Activated CD8-positive, alpha-beta memory T cell treated with anti-CD3 and anti-CD28 coated beads for 1 hour (primary cell): ENCODE measurements at places on chromosomes 6 and 20.

DNA sequence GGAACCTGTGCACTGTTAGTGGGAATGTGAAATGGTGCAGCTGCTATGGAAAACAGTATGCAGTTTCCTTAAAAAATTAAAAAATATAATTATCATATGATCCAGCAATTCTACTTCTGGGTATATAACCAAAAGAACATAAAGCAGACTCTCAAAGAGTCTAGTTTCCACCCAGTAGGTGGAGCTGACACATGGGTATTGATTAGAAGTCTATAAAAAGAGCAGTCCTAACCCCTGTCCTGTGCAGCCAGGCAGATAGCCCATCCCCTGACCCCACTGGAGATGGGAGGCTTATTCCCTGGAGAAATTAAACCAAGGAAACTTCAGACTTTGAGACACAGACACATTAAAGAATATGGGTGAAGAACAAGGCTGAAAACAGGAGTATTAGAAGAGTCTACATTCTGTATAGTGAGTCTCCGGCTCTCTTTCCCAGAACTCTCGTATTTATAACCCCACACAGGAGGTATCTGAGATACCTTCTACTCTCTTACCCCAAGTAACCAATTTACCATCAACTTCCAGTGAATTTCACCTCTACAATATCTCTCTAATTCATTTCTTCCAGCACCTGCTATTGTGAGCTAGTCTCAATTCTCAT lies 92.3 kb downstream of the SEL1L2 start:
- no peak for DNase-seq

GRCh38 chr20:11426948-11427347 lies 490.7 kb upstream of the BTBD3 start:
- no peak for DNase-seq

- no peak for DNase-seq
Observed at GRCh38 chr20:2757969-2758368, 42.5 kb downstream of the CPXM1 start.

DNA sequence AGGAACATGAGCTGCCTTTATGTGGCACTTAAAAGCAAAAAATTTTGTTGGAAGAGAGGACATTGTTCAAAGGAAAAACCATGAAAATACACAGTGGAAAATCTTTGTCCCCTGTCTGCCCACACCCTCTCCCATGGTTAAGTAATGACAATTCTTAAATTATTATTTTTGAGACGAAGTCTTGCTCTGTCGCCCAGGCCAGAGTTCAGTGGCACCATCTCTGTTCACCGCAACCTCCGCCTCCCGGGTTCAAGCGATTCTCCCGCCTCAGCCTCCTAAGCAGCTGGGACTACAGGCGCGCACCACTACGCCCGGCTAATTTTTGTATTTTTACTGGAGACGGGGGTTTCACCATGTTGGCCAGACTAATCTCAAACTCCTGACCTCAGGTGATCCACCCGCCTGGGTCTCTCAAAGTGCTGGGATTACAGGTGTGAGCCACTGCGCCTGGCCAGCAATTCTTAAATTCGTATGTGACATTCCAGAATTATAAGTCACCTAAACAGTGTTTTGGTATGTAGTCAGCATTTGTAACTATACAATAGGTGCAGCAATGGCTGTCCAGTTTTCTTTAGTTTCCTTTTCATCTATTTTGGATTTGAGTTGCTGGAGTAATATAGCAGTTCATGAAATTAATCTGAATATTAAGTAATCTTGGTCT lies 636 bp upstream of the SSR1 start:
- DNase-seq: no peak

DNA sequence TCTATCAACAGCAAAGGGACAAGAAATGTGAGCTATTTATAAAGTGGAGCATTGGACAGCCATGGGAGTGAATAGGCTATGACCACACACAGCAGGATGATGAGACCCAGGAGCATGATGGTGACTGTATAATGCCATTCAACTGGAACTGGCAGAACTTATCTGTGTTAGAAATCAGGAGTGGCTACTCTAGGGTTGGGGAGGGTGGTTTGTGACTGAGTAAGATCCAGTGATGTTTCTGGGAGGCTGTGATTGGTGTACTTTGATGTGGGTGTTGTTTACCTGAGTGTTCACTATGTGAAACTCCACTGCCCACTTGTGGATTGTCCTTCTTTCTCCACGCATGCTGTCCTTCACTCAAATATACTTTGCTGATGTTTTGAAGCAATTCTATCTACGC lies 11.5 kb upstream of the HLA-B start:
- DNase-seq: no peak

GRCh38 chr20:57451431-57451794 lies 60.2 kb downstream of the RBM38 start:
- no peak for DNase-seq

DNA sequence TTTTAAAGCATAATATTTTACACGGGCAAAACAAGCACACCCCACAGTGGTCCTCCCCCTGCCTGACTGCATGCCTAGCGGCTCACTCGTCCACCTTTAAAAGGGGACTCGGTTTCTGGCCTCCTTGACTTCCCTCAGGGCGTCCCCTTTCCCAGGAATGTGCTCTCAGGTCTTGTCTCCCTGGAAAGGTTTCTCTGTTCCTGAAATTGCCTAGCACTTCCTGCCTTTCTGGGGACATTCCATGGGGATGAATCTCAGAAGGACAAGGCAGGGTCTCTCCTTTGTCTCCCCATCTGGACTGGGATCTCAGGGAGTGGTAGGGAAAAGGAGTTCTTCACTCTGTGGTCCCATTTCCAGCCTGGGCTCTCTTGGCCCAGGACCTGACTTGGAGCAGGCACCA lies 4.9 kb downstream of the TCF15 start:
- DNase-seq: no peak

- no peak for DNase-seq
Observed at GRCh38 chr6:3509336-3509735, 52.5 kb upstream of the SLC22A23 start.

GRCh38 chr6:41159415-41160082 lies 3.4 kb downstream of the TREM2 start:
- no peak for DNase-seq

DNA sequence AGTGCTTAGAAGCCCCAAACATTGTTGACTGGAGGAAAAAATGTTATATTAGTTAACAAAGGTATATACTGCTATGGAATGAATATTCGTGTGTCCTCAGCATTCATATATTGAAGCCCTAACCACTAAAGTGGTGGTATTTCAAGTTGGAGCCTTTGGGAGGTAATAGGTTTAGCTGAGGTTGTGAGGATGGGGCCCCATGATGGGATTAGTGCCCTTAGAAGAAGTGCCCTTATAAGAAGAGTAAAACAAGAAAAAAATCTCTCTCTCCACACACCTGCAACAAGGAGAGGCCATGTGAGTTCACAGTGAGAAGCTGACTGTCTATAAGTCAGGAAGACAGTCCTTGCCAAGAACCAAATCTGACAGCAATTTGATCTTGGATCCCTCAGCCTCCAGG lies 761.7 kb upstream of the FLRT3 start:
- no peak for DNase-seq

- no peak for DNase-seq
Observed at GRCh38 chr20:20214757-20215275, 153.1 kb upstream of the INSM1 start.

DNA sequence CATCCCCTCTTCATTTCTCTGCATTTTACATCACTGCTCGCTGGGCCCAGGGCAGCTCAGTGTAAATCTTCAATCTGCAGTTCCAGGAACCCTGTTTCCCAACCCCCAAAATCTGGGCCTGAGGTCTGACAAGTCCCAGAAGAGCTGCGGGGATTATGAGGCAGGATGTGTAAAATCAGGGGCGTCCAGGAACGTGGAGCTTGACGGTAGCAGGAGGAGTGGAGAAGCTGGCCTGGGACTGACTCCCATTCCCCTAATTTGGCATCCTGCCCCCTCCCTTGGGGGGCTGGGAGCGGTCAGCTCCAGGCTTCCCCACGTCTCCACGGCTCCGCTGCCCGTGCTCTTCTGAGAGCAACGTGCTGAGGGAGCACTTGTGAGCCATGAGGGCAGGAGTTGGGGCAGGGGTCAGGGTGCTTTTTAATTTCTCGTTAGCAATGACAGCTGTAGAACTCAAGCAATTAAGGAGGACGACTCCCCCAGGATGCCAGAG lies 23.4 kb upstream of the VEGFA start:
- no peak for DNase-seq

DNA sequence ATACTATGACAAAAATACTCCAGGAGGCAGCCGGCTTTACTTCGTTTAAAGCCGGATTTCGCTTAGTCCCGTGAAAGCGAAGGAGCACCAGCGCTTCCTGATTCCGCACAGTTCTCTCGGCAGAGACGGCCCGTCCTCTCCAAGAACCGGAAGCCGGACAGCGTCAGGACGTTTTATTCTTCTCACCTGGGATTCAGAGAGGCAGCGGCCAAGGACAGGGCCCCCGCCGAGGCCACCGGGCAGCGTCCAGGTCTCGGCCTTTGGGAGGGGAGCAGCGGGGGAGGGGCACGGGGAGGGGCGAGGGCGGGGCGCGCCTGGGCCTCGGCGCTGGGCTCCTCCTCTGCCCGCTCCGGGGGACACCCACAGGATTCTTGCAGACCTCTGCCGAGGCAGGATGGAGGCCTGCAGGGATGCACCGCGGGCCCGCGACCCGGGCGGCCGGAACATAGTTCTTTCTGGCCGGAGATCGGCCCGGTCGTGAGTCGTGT lies 2.8 kb upstream of the DIDO1 start:
- DNase-seq: no peak

- DNase-seq: no peak
Observed at GRCh38 chr6:37851997-37852524, 32.5 kb downstream of the ZFAND3 start.

DNA sequence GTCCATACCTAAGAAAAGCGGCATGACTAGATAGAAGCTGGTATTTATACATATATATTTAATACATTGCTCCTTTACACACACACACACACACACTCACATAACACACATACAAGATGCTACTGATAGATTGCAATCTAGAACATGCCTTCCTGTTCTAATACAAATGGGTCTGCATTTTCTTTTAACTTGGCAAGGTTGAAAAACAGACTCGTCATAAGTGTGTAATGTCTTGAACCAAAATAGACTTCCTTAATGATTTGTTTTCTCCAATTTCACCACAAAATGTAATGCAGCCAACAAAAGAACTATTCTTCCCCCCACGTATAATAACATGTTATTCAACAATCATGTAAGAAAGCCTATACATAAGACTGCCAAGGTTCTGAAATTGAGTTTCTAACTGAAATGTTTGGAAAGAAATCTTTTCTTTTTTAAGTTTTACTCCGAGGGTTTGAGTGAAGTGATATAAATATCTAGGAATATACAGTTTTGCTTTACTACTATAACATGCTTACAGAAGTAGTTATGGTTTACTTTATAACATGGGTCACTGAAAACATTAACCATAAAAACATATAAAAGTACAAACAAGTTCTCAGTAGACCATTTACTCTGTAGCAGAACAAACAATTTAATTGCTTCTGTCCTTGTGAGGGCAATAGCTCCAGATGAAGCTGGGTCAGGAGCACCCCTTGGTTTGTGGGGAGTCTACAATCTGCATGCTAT lies 207.5 kb downstream of the FOXC1 start:
- no peak for DNase-seq

DNA sequence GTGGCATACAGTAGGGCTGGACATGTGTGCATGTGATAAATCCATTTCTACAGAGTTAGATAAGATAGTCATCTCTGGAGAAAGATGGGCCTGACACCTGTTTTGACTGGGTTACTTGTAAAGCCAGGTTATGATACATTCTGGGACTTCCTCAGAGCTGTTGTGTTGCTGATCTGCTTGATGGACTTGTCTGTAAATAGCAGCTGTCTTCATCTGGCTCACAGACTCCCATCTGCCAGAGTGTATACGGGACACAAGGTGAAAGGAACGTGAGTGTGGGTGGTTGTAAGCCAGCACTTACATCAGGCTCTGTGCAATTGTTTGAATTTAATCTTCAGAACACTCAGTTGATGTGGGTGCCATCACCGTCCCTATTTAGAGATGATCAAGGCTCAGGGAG lies 49.8 kb downstream of the ZDHHC14 start:
- DNase-seq: no peak

- no peak for DNase-seq
Observed at GRCh38 chr6:90656325-90656724, 69.5 kb upstream of the MAP3K7 start.

DNA sequence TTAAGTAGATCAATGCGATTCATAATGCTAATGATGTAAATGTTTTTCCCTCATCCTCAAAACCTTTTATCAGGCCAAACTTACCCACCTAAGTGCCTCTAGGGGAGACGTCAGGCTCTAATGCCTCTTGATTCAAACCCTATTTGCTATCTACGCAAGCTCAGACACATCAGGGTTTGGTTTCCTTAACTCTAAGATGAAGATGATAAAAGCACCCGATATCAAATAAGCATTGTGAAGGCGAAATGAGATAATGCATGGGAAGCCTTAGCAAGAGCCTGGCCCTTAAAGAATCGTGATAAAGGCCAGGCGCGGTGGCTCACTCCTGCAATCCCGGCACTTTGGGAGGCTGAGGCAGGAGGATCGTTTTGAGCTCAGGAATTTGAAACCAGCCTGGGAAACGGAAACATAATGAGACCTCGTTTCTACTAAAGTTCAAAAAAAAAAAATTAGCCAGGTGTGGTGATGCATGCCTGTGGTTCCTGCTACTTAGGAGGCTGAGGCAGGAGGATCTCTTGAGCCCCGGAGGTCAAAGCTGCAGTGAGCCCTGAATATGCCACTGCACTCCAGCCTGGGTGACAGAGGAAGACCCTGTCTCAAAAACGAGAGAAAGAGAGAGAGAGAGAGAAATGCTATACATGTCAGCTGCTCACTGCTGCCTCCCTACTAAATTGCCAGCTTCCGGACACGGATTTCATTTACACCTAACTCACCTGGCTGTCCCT lies 13.5 kb downstream of the CNKSR3 start:
- no peak for DNase-seq

DNA sequence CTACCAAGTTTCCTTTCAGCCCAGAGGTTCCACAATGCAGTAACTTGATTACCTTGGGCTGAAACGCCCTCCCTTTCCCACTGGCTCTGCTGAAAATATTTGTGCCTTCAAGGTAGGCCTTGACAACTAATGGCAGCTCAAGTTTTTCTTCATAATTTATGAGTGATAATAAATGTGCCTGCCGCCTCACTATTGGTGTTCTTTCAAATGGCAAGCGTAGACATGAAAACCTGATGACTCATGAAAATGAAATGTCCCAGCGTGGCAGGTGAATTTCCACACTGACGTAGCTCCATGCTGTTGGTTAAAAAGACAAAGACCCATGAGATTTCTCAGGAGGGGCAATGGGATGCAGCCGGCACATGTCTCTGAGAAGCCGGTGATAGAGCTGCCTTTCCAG lies 107.2 kb upstream of the GGTLC1 start:
- DNase-seq: no peak
